Sciatic nerve (tissue), 2 donors: ENCODE measurements at places on chromosomes 11 and 22. TPM values are rescaled to one million over a fixed set of nuclear protein-coding genes. Genes with fewer than 3 reads are reported as not detected.

Gene TMEM191B
- total RNA-seq, result 0.80 TPM

Gene IL17REL
- total RNA-seq, result not detected

GRCh38 chr11:57069942-57070341 lies 81.2 kb downstream of the OR5AK2 start:
- DNase-seq, result no peak

GRCh38 chr22:45310331-45310976 lies 720 bp downstream of the FAM118A start:
- DNase-seq, result no peak

GRCh38 chr11:102313238-102313940 lies 3.9 kb upstream of the BIRC3 start:
- DNase-seq, result no peak

GRCh38 chr11:35787626-35788025 lies 125.1 kb downstream of the TRIM44 start:
- DNase-seq, result no peak
